ENCODE measurements at places on chromosomes 3 and 15.

GRCh38 chr3:9121366-9122001 lies 128.0 kb downstream of the SRGAP3 start:
- DNase-seq: no peak

DNA sequence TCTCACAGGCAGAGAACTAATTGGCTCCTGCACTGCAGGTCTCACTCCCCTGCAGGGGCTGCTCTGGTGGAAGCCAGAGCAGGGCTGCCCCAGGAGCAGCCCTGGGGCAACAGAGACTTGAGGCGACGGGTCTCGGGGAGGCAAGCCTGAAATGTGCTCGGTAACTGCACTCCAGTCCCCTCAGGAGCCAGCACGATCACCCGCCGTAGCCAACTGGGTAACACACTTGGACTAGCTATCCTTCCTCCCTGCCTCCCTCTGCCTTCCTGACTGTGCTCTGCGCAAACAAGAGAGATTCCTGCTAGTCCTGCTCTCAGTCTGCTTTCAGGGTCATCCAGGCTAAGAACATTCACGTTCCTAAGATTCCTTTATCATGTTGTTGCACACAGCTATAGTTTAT lies 140.7 kb upstream of the NSMCE3 start:
- DNase-seq: no peak

- no peak for DNase-seq
These were observed 9.4 kb upstream of the PARP6 start for GRCh38 chr15:72281713-72282112.

GRCh38 chr3:186529201-186529999 lies 14.8 kb downstream of the CRYGS start:
- no peak for DNase-seq

DNA sequence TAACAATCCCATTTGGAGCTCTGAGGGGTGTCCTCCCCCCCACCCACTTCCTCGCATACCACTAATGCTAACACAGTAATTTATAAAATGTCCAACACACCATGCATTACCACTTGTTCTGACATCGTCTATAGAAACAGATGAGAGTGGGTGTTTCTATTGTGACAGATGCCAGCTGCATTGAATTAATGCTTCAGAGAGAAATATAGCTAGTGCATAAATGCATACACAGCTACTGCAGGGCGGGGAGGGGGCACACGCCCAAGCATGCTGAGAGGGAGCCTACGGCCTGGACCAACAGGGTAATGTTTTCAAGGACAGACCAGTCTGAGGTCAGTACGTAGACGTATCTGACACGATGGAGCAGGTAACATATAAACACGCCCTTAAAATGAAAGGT lies 106.0 kb upstream of the FEZF2 start:
- DNase-seq: no peak

- DNase-seq: no peak
These were observed 82.6 kb upstream of the TRIM42 start for GRCh38 chr3:140595295-140595694.

DNA sequence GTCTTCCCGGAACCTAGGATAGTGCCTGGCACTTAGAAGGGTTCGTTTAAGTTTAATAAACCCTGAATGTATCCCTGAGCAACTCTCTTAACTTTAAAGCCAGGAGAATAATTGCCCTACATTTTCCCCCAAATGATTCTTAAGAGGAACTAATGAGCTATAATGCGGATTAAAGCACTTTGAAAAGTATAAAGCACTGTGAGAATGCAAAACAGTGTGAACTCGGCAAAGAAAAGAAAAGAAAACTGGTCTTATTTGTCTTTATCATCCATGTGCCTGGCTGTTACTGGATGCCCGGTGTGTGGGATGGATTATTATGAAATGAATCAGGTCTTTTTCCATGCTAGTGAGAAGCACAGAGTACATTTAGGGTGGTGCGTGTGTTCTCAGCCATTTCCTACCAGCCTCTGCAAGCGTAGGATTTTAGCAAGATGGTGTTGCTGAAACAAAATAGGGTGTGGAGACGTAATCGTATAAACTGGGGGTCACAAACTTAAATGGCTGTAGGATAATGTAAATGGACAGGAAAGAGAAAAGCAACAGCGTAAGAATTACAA lies 983 bp downstream of the KBTBD12 start:
- DNase-seq: no peak

DNA sequence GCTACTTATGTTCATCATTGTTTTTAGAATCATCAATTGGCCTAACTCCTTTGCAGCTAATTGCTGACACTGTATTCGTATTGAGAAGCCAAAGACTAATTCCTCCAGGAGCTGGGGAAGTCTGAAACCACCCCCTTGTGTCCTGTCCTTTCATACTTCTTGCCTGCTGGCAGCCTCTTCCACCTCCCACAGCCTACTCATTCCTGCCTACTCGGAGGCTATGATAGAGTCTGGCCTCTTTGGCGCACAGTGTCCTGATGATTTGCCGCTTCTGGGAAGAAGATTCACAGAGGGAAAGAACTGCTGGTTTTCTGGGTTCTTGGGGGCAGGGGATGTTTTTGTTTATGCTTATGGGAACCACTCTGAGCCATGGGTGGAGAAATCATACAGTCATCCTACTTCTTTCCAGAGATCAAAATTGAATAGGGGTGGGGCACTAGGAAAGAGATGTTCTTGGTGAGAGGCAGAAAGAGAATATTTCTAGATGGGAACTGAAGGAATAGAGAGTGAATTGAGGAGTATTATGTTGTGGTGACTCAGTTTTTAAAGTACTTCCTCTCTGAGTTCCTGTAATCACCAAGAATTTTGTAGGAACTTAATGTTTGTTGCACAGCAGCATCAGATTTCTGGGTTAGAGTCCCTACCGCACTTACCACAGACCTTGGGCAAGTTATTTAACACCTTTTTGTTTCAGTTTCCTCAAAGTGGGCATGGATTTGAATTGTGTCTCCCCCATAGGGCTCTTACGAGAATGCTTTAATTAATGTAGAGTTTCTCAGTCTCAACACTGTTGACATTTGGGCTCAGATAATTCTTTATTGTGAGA lies 22.1 kb upstream of the SCAANT1 start:
- DNase-seq: no peak

GRCh38 chr15:84960391-84961113 lies 21.1 kb upstream of the PDE8A start:
- no peak for DNase-seq

GRCh38 chr3:106338582-106339214 lies 469.9 kb upstream of the CBLB start:
- no peak for DNase-seq

- no peak for DNase-seq
These were observed 158.4 kb downstream of the LIPC start for GRCh38 chr15:58590236-58590635.

DNA sequence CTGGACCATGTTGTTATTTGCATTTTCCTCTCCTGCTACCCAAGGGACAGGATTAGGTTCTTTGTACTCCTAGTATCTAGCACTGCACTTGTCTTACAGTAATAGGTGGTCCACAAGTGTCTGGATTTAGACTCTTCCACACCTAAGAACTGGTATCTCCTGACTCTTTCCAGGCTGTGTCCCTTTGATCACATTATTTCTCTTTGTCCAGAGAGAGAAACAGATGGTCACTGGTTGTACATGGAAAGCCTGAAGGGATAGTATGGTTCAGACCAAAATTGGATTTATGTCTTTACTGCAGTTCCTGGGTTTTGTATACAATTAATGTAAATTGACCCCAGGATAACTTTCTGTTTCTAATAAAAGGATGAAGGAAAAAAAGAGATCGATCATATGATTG lies 64.0 kb downstream of the PDE8A start:
- DNase-seq: no peak

- no peak for DNase-seq
These were observed 138.9 kb downstream of the GREM1 start for GRCh38 chr15:32856753-32857152.

DNA sequence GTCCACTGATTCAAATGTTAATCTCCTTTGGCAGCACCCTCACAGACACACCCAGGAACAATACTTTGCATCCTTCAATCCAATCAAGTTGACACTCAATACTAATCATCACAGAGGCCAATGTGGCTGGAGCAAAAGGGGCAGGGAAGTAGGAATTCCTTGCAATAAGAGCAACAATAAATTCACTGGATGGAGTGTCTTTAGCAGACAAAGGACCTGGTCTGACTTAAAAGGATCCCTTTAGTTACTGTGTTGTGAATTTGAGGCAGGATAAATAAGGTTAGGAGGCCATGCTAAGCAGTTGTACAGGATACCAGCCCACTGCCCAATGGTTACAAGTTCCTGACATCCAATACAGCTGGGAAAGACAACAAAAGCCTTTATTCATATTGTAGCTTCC lies 12.3 kb upstream of the GFM1 start:
- DNase-seq: no peak

DNA sequence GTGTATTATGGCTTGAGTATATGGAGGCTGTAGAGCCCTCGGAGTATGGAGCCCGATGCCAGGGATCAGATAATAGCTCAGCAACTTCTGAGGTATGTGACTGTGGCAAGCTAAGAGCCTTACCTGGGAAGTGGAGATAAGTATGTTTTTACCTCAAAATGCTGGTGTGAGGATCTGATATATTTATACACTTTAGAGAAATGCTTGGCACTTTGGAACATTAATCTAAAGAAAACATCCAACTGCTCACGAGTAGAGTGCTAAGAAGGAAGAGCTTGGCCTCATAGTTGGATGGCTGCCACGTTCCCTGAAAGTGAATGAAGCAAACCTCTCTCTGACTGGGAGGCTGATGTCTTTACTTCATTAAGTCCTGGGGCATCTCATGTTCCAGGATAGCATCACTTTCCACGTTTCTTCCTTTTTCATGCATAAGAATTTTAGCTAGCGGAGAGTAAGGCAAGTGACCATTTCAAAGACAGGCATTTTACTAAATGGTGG lies 58.9 kb upstream of the GOLGA8J start:
- DNase-seq: no peak

DNA sequence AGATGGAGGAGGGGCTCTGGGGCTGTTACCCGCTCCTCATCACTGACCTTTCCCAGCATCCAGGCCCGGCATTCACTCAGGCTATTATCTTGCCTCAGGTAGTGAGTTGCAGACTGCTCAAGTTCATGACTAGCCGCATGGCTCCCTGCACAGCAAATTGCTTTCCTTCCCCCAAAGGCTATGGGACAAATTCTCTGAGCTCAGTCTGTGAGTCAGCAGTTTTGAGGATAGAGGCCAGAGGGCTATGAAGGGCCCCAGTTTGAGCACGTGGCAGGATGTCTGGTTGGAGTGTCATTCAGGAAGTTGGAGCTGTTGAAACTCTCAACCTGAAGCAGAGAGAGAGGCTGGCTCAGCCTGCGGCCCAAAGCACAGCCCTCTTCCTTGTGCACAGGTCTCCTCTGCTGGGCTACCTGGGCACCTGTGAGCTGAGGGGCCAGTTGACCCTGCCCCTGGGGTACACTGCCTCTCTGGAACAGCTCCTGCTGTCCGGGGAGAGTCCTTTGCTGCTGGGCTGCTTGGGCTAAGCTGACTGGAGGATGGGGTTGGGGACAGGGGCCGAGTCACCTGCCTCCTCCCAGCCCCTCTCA lies 7.9 kb downstream of the FAH start:
- no peak for DNase-seq

DNA sequence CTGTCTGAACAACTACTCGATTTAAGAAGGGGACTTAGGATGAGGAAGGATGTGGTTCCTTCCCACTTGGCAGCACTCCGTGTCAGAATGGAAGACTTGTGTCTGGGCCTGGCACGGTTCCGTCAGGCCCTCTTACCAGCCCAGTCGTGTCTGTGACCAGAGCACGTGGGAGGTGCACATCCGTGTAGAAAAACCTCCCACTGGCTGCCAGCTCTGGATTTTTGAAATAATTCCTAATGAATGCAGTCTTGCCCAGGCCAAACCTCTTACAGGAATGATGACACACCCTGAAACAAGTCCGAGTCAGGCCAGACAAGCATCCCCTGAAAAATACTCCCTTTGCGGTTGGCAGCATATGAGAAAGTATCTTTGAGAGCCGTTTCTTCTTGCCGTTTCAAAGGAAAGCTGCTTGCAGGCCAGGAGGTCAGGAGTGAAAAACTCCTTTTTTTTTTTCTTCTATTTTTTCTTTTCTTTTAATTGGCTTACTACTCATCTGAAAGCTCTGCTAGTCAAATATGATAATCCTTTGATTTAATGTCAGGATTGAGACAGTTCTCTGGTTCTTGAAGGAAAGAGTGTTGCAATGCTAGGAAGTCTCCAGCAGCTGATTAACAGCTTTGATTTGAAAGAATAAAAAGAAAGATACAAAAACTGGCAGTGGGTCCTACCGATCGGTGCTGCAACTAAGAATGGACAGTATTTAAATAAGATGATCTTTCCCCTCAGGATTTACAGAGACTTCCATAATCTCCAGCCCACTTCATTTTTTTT lies 19.8 kb downstream of the IL1RAP start:
- no peak for DNase-seq

GRCh38 chr3:128033102-128033501 lies 19.1 kb upstream of the SEC61A1 start:
- DNase-seq: no peak

- no peak for DNase-seq
These were observed 30.6 kb upstream of the SLC6A6 start for GRCh38 chr3:14371573-14372474.

DNA sequence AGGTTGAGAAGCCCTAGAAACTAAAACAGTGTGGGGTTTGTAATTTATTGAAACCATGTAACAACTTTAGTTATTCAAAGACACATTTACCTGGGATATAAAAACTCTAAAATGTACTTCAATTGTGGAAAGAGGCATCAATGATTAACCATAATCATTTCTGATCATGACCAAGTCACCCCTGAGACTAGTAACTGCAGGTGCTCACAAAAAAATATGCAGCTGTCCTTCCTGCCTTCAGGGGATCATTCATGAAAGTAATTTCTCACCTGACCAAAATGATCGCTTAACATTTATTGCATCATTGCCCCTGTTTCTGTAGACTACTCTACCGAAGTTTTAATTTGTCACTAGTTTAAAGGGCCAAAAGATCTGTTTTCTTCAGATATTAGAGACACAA lies 9.0 kb downstream of the ACP3 start:
- DNase-seq: no peak

GRCh38 chr15:63979262-63979793 lies 67.0 kb downstream of the DAPK2 start:
- no peak for DNase-seq

DNA sequence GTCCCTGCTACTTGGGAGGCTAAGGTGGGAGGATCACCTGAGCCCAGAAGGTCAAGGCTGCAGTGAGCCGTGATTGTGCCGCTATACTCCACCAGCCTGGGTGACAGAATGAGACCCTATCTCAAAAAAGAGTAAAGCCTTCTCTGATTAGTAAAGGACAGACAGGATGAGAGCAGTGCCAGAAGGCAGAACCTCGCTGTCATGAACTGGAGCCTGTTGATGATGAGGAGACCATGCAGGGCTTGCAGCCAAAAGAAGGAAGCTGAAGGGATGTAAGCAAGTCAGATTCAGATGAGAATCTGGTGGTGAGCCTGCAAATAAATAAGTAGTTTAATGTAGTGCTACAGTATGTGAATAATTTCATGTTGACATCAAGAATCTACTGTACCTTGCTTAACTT lies 52.8 kb downstream of the USP50 start:
- DNase-seq: no peak

- no peak for DNase-seq
These were observed 589 bp downstream of the KLF15 start for GRCh38 chr3:126356373-126357264.

GRCh38 chr3:100006570-100007271 lies 107.6 kb downstream of the FILIP1L start:
- DNase-seq: no peak

All from stimulated activated CD4-positive, alpha-beta T cell treated with anti-CD3 and anti-CD28 coated beads, Interleukin-4, amount 100 ng/mL, for 1 hour (primary cell).